SK-N-SH treated with all-trans-retinoic acid at 6 μM for 48 hours (cell line): ENCODE measurements at places on chromosomes 5 and 9.
A peak's percentile ranks its signal among the peaks of the same experiment; 100 is the strongest.

GRCh38 chr5:23316060-23316591 lies 191.3 kb upstream of the PRDM9 start:
- ATAC-seq = no peak

DNA sequence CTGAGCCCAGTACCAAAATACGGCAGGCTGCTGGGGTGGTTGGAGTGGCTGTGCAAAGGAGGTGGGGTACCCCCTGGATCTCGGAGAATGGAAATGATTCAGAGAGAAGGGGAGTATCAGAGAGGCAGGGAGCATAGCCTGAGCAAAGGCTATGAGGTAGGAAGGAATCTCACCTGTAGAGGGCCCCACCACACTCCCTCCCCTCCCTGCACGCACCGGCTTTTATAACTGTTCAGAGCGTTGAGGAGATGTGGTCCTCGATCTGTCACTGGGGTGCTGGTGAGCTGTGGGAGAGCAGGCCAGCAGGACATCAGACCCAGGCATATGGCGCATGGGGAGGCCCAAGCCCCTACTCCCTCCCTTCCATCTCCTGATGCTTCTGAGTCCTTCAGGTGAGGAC lies 13.2 kb downstream of the PHF19 start:
- no peak for ATAC-seq

- peak; percentile 14; the same call in 1 of the 3 replicates for ATAC-seq
Observed at GRCh38 chr9:98191671-98192502, 550 bp downstream of the CORO2A start.

- peak; percentile 94 for ATAC-seq
Observed at GRCh38 chr9:137435980-137436760, 5.0 kb downstream of the ENTPD8 start.

- ATAC-seq = no peak
Observed at GRCh38 chr5:133203317-133204305, 151.8 kb downstream of the HSPA4 start.

DNA sequence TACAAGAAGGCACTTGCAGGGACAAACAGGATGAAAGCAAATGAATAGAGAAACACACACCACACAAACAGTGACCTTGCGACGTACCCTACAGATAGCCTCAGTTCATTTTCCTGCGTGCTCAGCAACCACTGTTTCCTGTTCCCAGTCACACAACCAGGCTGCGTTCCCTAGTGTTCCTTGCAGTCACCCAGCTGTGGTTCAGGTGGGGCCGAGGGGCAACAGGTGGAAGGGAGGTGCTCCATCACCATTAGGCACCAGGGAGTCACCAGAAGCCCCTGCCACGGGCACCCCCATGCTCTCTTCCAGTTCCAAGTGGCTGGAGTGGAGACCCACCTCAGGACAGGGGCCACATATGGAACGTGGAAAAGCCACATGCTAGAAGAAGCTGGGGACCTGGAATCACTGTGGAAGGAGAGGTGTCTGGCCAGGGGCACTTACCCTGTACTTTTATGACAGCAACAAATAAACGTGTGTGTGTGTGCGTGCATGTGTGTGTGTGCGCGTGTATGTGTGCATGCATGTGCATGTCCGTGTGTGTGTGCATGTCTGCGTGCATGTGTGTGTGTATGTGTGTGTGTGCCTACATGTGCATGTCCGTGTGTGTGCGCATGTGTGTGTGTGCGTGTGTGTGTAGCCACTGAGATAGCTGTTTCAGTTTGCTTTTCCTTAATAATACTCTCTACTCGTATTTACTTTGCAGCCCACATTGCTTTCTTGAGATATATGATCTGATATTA lies 18.8 kb upstream of the FCN2 start:
- ATAC-seq = no peak

DNA sequence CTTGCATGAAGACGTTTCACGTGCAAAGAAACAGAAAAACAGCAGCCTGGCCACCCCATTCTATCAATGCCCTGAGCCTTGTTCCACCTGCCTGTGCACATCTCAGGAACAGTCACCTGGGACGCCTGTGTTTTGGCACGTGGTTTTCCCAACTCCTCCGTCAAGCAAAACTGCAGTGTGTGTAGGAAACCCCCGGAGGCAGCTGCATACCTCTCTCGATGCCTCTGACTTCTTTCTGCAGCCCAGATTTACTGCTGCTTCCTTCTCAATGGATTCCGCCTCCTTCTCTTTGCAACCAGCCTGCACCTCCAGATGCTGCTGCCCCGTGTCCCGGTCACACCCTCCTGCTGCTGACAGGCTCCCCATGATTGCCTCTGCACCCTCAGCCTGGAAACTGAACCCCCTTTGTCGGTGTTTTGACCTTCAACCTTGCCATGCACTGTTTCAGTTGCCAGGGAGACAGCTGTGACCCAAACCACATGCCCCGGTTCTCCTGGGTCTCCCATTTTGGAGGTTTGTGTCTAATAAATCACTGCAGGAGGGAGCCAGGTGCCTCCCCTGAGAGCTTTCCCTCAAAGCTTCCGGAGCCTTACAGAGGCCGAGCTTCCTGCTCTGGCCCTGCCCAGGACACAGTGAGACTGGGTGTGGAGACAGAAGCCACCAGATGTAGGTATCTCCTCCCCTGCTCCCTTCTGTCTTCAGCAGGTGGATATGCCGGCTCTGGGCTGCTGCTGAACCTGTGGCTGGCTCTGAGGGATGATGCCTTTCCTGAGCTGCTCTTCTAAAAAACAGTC lies 395.5 kb upstream of the IRX1 start:
- no peak for ATAC-seq
